ENCODE measurements at places on chromosomes 2 and 18. TPM values are rescaled to one million over a fixed set of nuclear protein-coding genes. Genes with fewer than 3 reads are reported as not detected.

The G6PC2 gene
- total RNA-seq: not detected

The LYG2 gene
- total RNA-seq: not detected

The HOXD13 gene
- total RNA-seq: not detected

The TUBA3D gene
- total RNA-seq: not detected

The FABP1 gene
- not detected for total RNA-seq

The CFC1B gene
- total RNA-seq: not detected

The UGT1A10 gene
- total RNA-seq: not detected

The MALL gene
- 67.1 TPM for total RNA-seq

The STRADB gene
- 20.7 TPM for total RNA-seq

The CIDEA gene
- 4.3 TPM for total RNA-seq

The DNAJC5G gene
- total RNA-seq: not detected

The SLC35F6 gene
- total RNA-seq: 34.5 TPM

The NMUR1 gene
- total RNA-seq: not detected

The PID1 gene
- 4.3 TPM for total RNA-seq

The KATNAL2 gene
- under 0.01 TPM for total RNA-seq

The XIRP2 gene
- not detected for total RNA-seq

The ADD2 gene
- not detected for total RNA-seq

All from tracheal epithelial cell (primary cell).